ENCODE measurements at places on chromosomes 12 and 14. TPM values are rescaled to one million over a fixed set of nuclear protein-coding genes. Genes with fewer than 3 reads are reported as not detected.
A peak's percentile ranks its signal among the peaks of the same experiment; 100 is the strongest.

GRCh38 chr14:47261350-47261749, 414.1 kb downstream of the MDGA2 start:
- no peak overlapping the region for H3K27ac ChIP-seq
- H3K4me1 ChIP-seq = no peaks in the 10 kb centered on the region
- H3K27me3 ChIP-seq = no peaks in the 10 kb centered on the region
- H3K4me3 ChIP-seq = no peak overlapping the region
- no peak for DNase-seq

- H3K27ac ChIP-seq = no peak overlapping the region
- DNase-seq = no peak
These were observed 94.7 kb downstream of the SLC38A1 start for GRCh38 chr12:46174061-46174662.

- no peak overlapping the region for H3K27ac ChIP-seq
- DNase-seq = no peak
- H3K36me3 ChIP-seq = no peaks in the 10 kb centered on the region
- H3K4me1 ChIP-seq = no peaks in the 10 kb centered on the region
- H3K4me3 ChIP-seq = no peak overlapping the region
These were observed 203.7 kb downstream of the SPTSSA start for GRCh38 chr14:34258318-34258717.

DNA sequence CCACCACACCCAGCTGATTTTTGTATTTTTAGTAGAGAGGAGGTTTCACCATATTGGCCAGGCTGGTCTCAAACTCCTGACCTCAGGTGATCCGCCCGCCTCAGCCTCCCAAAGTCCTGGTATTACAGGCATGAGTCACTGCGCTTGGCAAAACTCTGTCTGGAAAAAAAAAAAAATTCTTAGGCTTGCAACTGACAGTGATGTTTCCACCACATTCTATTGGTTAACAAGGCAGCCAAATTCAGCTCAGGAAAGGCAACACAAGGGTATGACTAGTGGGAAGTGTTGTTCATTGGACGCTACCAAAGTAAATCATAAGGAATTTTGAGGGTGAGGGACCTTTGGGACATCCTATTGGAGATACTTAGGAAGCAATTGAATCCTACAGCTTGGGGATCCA, 2.9 kb upstream of the SBNO1 start:
- H3K4me3 ChIP-seq = no peak overlapping the region
- H3K27ac ChIP-seq = no peak overlapping the region
- H3K36me3 ChIP-seq = no peaks in the 10 kb centered on the region
- no peak for DNase-seq

- H3K27me3 ChIP-seq = no peaks in the 10 kb centered on the region
- no peak for DNase-seq
- H3K36me3 ChIP-seq = no peaks in the 10 kb centered on the region
- H3K27ac ChIP-seq = no peak overlapping the region
- no peak overlapping the region for H3K4me3 ChIP-seq
These were observed 72.9 kb downstream of the ASCL4 start for GRCh38 chr12:107847430-107847829.

DNA sequence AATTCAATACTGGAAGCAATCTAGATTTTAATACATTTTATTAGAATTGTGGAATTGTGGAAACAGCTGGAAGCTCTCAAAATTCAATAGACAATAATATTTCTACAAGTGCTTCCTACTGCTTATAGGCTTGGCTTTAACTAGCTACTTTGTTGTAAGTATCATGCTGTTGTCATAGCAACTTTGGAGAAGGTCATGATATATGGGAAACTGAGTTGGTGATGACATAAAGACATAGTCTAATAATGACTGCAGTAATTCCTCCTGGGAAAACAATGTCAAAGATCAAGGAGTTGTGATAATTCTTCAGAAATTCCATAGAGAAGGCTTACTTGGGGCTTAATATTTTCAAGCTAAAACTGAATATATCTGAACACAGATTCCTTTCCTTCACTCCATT, 266.6 kb downstream of the KIF21A start:
- H3K4me3 ChIP-seq = no peak overlapping the region
- H3K4me1 ChIP-seq = no peaks in the 10 kb centered on the region
- H3K27ac ChIP-seq = no peak overlapping the region
- no peak for DNase-seq
- H3K27me3 ChIP-seq = no peaks in the 10 kb centered on the region

GRCh38 chr14:93219103-93219726, 12.2 kb downstream of the UBR7 start:
- no peak overlapping the region for H3K27ac ChIP-seq
- H3K4me3 ChIP-seq = no peak overlapping the region
- H3K36me3 ChIP-seq = no peaks in the 10 kb centered on the region

DNA sequence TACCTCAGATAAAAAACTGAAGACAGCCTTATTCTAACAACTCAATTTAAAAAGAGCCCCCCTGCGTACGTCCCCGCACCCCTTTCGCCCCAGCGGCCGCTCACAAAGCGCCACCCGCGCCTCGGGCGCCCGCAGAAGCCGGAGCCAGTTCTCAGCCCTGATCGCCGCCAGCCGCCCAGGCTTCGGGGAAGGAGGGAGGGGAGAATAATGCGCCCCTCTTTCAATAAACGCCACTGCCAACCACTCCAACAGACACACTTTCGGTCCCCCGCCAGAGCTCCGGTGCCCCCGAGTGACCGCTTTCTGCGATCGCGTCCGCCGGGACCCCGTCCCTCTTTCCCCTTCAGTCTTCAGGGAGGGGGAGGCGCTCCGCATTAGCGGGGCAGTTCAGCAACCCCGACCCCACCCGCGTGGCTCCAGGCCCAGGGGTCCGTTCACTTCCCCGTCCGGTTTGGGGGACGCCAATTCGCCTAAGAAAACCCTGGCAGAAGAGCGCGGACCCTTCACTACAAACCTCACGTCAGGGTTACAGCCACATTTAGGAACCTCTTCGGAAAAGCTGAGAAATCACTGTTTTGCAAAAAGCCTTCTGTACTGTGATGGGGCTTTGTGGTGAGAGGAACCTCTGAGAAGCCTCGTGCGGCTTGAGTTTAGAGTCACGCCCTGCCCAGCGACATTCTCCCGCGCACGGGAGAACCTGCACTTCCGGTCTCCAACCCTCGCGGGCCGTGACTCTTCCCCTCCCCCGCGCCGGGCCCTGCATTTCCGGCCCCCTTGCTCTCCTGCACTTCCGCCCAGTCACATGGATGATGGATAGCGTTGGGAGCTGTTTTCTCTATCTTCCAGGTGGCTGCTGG, 18.7 kb downstream of the FOXG1 start:
- H3K27ac ChIP-seq = no peak overlapping the region
- H3K36me3 ChIP-seq = no peaks in the 10 kb centered on the region
- H3K27me3 ChIP-seq = no peaks in the 10 kb centered on the region
- H3K4me1 ChIP-seq = no peaks in the 10 kb centered on the region

GRCh38 chr14:34538871-34539406, 562 bp downstream of the EAPP start:
- H3K4me1 ChIP-seq = peaks cover 14% of the 10 kb centered on the region
- H3K4me3 ChIP-seq = peak overlapping the region; percentile 73
- peak overlapping the region; percentile 94 for H3K27ac ChIP-seq
- H3K27me3 ChIP-seq = no peaks in the 10 kb centered on the region

GRCh38 chr12:68240975-68241374, 12.4 kb downstream of the IL22 start:
- peak overlapping the region; percentile 37 for H3K27ac ChIP-seq
- no peaks in the 10 kb centered on the region for H3K27me3 ChIP-seq
- no peaks in the 10 kb centered on the region for H3K36me3 ChIP-seq
- H3K4me3 ChIP-seq = no peak overlapping the region
- H3K4me1 ChIP-seq = peaks cover 5% of the 10 kb centered on the region

DNA sequence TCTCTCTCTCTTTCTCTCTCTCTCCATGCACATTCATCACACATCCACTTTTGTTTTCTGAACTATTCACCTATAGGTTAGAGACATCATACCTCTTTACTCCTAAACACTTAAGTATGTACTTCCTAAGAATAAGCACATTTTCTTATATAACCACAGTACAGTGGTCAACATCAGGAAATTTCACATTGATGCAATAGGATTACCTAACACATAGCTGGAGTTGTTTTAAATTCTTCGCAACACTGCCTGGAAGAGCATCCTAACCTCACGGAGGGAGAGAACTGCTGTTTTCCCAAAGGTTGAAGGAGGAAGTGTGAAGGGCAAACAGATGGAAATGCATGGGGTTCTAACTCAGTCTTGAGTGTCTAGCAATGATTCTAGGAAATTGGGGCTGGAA, 159.2 kb downstream of the SYT1 start:
- H3K27ac ChIP-seq = no peak overlapping the region
- DNase-seq = no peak

DNA sequence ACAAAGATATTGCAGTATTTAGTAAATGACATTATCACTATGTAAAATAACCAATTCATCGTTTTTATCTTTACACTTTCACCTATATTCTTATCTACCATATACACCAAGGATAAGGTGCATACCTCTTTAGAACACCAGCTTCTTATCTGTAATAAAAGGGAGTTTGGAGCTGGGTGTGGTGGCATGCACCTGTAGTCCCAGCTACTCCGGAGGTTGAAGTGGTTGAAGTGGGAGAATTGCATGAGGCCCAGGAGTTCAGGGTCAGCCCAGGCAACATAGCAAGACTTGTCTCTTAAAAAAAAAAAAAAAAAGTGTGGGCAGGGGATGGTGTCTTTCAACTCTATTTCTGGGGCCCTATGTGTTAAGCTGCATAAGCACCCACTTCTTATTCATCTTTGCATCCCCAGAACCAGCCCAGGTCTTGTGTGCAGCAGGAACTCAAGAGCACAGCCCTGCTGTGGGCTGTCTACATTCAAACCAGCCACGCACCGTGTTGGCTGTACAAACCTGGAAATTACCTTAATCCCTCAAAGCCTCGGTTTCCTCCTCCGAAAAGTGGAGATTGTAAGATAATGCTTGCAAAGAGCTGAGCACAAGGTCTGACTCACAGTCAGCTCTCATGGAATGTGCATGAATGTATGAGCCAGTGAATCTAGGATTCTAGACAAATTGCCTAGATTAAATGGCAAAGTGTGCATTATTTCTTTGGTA, 256.6 kb upstream of the FOXN3 start:
- H3K27me3 ChIP-seq = no peaks in the 10 kb centered on the region
- no peak overlapping the region for H3K4me3 ChIP-seq
- H3K36me3 ChIP-seq = no peaks in the 10 kb centered on the region

The CCDC196 gene
- total RNA-seq = 70.8 TPM

The PLXNC1 gene
- 96.5 TPM for total RNA-seq

The COCH gene
- 5.0 TPM for total RNA-seq

The NTN4 gene
- total RNA-seq = 43.8 TPM

The C12orf60 gene
- 11.7 TPM for total RNA-seq

The SCNN1A gene
- total RNA-seq = 22.7 TPM

The TSPAN9 gene
- 19.8 TPM for total RNA-seq
